ENCODE measurements at places on chromosomes 7 and 10.
A peak's percentile ranks its signal among the peaks of the same experiment; 100 is the strongest.

DNA sequence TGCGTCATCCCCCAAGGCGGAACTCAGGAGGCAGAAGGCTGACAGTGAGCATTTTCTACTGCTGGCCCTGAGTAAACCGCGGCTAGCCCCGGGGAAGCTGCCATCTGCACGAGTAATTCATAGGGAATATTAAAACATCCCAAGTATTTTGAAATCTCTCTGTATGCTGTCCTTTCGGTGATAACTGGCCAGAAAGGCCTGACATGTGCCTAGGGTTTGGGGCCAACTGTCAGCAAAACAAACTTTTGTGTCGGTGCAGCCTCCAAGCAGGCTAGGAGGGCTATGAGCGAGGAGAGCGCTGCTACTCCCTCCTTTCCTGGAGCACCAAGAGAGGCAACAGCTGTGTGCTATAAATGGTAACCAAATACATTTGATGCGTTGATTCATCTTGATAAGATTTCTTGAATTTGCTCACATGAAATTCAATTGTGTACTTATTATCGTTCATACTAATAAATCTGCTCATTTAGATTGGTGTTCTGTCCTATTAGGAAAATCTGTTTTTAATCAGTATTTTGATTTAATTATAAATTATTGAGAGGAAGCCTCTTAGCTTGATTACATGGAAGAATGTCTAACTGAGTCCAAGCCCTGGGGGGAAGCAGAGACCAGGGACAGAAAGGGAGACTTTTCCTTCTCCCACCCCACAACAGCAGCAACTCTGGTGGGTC, 124.4 kb upstream of the NPS start:
- DNase-seq, result no peak

GRCh38 chr10:60527676-60528075, 138.0 kb upstream of the ANK3 start:
- no peak for DNase-seq

DNA sequence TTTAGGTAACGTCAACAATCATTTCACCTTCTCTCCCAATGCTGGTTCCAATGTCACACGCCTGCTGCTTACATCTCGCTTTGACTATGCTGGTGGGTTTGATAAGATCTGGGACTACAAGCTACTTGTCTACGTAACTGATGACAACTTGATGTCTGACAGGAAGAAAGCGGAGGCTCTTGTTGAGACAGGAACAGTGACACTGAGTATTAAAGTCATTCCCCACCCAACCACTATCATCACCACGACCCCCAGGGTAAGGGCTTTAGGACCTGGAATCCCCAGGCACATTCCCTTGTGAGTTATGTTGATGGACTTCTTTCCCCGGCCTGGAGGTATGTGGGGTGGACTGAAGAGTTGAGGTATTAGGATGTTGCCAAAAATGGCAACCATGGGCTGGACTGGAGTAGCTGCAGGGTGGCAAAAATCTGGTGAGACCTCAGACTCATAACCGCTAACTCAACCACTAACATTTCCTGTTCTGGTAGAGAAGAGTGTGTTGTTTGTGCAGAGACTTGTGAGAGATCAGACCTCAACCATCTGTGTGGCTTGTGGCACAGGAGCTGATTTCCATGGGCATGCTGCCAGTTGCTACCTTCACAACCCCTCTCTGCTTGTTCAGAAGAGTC, 59.2 kb downstream of the CDHR3 start:
- no peak for DNase-seq

- no peak for DNase-seq
Measured at GRCh38 chr10:104734433-104734832, 93.3 kb downstream of the SORCS3 start.

GRCh38 chr7:122219253-122219865, 75.3 kb upstream of the AASS start:
- DNase-seq, result peak; percentile 27

DNA sequence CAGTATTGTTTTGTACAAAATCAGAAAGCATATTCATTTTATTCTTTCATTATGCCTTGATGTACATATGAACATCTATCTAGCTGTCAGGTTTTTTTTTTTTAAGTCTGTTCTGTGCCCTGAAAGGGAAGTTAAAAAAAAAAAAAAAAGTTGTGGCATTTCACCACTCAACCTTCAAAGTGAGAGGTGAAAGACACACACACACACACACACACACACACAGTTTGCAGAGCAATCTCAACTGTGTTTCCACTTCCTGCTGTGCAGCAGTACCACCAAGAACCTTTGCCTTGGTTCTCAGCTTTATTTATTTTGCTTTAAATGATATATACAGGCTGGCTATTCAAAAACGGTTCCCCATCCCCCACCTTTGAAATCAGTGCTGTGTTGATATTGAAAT, 955.6 kb downstream of the GATA3 start:
- no peak for DNase-seq

DNA sequence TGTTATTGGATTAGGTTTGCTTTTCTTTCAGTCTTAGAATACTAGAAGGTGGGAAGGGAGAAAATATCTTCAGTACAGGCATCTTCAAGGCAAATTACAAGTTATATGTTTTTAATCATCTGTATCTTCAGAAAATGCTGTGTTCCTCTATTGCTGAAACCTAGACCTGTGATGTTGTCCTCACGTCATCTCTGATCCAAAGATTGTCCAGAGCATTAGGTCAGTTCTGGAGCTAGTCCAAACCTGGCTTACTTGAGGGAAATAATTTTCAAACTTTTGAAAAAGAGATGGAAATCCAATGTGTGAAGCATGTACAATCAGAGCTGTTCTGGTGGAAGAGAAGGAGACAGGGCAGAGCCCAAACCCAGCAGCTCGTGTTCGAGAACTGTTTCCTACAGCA, 217.3 kb downstream of the ZEB1 start:
- DNase-seq, result no peak

DNA sequence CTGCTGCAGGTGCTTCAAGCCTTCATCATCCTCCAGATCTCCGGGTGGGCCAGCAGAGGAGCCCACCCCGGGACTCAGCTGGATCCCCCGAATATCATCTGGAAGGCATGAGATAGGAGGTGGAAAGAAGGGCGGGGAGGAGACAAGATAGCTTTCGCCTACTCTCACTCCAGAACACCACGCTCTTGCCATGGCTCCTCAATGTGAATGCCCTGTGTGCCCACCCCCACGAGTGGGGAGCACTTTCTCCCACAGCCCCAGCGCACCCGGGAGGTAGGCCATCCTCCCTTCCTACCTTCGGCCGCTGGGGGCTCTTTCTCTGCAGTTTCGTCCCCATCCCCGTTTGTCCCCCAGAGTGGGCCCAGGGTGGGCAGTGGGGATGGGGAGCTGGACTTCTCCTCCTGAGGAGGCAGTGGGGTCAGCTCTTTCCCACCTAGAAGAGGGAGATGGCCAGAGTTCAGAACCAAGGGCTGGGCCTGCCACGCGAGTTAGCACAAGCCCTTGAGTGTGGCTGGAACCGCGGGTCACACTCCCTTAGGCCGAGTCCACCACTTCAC, 8.9 kb downstream of the GIGYF1 start:
- no peak for DNase-seq

DNA sequence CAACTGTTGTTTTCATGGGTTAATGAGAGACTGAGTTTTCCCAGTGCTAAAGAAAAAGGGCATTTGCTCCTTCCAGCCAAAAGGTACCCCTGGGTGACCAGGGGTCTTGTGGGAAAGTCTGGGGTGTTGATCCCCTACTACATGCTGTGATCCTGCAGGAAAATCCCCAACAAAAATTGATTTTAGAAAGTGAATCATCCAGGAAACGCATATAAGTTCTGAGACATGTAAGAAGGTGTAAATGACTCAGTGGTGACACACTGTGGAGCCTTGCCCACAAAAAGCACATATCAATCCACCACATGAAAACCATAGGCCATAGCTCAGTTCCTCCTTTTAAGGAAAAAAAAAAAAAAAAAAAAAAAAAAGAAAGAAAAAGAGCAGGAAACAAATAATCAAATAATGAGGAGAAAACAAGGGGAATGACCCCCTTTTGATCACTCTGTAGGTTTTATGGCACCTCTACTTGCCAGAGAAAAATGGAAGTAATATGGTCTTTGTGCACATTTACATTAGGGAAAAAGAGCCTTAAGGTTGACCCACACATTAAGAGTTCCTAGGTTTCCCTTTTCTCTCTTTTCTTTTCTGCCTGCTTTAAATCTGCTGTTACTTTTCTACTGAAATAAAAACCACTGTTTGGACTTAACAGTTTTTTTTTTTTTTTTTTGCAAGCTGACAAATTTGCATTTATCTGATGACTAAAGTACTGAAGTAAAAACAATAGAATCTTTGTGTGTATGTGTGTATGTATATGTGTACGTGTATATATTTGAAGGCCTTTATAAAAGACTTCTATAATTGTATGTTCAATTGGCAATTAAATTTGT, 386.0 kb downstream of the KIF20B start:
- DNase-seq, result peak; percentile 27

GRCh38 chr7:6451224-6451705, 3.5 kb upstream of the DAGLB start:
- no peak for DNase-seq

DNA sequence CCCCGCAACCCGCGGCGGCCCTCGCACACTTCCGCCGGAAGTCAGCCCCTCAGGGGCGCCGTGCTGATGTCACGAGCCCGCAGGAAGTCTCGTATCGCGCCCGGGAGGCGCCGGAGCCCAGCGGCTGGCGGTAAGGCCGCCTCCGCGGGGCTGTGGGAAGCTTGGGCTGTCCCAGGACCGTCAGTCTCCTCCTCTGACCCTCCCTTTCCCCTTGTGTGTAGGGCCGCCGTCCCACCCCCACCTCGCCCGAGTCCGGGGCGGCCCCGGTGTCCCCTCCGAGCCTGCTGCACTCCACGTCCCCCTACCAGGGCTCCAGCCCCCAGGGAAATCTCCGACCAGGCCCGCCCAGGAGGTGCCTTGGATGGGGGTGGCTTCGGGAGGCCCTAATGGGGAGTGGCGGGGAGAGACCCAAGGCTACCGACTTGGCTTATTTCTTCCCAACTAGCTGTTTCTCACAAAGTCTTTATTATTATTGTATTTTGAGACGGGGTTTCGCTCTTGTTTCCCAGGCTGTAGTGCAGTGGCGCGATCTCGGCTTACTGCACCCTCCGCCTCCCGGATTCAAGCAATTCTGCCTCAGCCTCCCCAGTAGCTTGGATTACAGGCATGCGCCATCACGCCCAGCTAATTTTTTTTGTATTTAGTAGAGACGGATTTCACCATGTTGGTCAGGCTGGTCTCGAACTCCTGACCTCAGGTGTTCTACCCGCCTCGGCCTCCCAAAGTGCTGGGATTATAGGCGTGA, at the start of gene ZDHHC4:
TSS of gene ZDHHC4 (plus strand) at position 86 of the 745 bp plus-strand sequence. CDS start 3,108 bp downstream, outside the sequence.
- DNase-seq, result no peak

- no peak for DNase-seq
Measured at GRCh38 chr7:43531700-43532099, 51.2 kb upstream of the STK17A start.

All from Panc1 (cell line).